Amniotic epithelial cell (primary cell): ENCODE measurements at places on chromosomes 11 and 22.
A peak's percentile ranks its signal among the peaks of the same experiment; 100 is the strongest.

- DNase-seq = no peak
Observed at GRCh38 chr11:118342503-118343161, at the start of gene CD3D. Gene CD3D, minus strand, starts transcription at chr11:118342705. Its CDS starts 98 bp downstream, at chr11:118342607.

DNA sequence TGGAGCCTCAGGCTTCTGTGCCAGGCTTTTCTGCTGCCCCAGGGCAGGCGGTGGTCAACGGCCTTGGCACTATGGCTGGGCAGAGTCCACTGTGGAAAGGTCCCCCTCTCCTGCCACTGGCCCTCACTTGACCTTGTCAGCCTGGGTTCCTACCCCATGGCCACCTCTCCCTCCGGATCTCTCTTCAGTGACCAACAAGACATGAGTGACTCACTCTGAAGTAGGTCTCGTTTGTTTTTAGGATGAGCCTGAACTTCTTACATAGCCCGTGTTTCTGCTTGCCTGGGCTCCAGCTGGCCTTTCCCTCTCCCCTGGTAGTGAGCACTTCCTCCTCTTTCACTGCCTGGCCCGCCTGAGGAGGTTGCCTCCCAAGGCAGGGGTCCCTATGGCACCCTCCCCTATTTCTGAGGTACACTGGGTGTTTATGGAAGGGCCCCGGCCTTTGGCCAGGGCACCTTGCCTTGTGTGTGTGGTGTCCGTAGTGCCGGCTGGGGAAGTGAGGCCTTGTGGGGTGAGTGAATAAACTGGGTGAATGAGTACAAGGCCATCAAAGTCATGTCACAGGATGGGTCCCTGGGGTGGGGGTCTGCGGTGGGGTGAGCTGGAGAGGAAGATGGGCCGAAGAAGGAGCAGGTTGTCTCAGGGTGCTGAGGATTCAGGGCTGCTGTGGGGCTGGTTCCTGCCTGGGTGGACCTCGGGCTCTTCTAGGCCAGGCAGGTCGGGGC is 5.0 kb downstream of the SHANK3 start:
- DNase-seq = no peak

DNA sequence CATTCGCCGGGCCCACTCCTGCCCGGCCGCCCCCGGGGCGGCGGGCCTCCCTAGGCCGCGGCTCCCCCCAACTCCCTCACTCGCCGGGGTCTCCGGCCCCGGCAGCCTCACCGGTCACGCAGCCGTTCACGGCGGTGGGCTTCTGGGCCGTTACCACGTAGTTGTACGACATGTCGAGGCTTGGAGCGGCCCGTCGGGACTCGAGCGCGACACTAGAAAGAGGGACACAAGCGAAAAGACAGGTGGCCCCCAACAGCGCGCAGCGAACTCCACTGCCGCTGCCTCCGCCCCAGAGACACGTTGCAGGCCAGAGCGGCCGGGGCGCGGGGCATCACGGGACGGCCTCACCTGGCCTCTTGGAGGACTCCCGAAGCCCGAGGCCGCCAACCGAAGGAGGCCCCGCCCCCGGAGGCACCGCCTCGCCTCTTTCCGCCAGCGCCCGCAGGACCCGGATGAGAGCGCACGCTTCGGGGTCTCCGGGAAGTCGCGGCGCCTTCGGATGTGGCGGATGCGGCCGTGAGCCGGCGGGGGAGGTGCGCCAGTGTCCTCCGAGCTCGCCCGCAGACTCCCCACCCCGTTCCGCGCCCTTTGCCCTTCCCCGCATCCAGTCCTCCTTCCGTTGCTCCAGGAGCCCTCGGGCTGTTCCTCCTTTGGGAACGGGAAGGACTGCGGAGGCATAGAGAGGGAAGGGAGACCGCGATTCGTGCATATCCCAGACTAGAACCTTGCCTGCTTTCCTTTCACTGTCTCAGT is at the start of the genes DDB1 and TKFC:
TSS of gene DDB1 (minus strand) at position 309 of the 753 bp plus-strand sequence. CDS start at position 172, 137 bp downstream.
TSS of gene TKFC (plus strand) at position 432 of the 753 bp plus-strand sequence. CDS start 1,501 bp downstream, outside the sequence.
- peak; percentile 84 for DNase-seq

- DNase-seq = peak; percentile 17
Observed at GRCh38 chr11:102882389-102883024, 7.7 kb upstream of the MMP12 start.

GRCh38 chr11:75556275-75556674 is 5.8 kb upstream of the SERPINH1 start:
- no peak for DNase-seq

GRCh38 chr11:57903011-57903410 is 120.7 kb upstream of the OR9Q1 start:
- DNase-seq = no peak

GRCh38 chr11:92340839-92341238 is 116.2 kb downstream of the FAT3 start:
- peak; percentile 1 for DNase-seq

GRCh38 chr11:70131606-70132190 is 53.6 kb downstream of the ANO1 start:
- no peak for DNase-seq

DNA sequence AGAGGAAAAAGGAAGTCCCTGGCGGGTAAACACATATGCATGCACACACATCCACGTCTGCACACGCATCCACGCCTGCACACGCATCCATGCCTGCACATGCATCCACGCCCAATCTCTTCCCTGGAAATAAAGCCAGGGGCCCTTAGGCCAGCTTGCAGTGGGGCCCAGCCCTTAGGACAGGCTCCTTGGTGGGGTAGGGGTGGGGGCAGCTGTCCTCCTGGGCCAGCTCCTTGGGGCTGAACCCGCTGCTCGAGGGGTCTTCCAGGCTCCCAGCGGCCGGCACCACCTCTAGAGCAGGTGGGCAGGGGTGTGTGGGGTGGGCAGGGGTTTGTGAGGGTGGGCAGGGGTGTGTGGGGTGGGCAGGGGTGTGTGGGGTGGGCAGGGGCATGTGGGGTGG is 1.9 kb downstream of the C11orf21 start:
- DNase-seq = no peak

DNA sequence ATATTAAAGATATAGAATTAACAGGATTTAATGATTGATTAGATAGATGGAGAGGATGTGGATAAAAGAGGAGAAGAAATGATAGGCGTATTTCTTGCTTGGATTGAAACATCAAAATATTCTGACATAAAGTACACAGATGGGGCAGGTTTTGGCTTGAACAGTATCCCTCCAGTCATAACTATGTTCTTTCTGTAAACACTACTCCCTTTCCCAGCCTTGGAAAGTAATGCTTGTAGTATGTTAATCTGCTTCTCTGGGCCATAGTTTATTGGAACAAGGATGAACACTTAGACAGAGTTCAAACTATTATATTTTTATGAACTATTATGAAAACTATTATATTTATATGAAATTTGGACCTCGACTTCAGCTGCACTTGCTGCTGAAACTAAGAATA is 419.2 kb downstream of the AASDHPPT start:
- no peak for DNase-seq

DNA sequence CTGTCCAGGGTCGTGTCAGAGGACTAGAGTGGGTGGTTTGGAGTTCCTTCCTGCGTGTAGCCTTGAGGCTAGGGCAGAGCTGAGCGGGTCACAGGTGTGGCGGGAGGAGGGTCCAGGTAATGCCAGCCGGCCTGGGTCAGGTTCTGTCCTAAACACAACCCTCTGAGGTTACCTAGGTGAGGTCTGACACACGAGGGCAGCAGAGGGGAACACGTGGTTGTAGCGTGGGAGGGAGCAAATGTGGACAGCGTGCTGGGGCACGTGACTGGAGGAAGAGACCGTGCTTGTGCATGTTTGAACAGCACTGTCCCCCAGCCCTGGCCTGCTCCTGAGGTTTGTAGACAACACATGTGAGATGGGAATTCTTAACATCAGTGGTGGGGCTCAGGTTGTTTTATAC is 13.1 kb downstream of the MOV10L1 start:
- DNase-seq = no peak

DNA sequence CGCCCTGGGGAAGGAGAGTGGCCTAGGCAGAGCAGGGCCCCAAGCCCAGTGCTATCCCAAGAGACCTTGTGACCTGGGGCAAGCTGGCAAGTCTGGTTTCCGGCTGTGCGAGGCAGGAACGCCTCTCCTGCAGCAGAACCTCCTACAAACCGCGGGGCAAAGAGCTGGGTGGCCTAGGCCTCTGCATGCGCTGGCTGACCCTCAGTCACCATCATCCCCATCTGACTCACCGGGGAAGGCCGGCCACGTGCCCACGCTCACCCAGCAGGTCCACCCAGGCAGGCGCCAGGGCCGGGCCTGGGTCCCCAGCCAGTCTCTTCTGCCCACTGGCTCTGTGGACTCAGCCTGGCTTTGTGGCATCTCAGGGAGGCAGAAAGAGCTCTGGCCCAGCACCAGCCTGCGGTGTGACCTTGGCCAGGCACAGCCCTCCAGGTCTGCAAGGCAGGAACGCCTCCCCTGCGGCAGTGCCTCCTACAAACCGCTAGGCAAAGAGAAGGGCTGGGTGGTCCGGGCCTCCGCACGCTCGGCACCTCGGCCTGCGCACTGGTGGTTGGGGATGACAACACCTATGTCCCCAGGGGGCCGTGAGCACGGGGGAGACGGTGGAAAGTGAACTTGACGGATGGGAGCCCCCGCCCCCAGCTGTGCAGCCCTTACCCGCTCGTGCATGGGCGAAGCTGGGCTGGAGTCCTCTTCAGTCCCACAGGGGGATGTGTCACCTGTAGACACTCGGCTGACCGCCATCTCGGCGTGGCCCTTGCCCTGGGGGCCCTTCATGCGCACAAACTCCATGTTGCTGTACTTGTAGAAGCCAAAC is 38.2 kb downstream of the KIAA0930 start:
- DNase-seq = peak; percentile 66

DNA sequence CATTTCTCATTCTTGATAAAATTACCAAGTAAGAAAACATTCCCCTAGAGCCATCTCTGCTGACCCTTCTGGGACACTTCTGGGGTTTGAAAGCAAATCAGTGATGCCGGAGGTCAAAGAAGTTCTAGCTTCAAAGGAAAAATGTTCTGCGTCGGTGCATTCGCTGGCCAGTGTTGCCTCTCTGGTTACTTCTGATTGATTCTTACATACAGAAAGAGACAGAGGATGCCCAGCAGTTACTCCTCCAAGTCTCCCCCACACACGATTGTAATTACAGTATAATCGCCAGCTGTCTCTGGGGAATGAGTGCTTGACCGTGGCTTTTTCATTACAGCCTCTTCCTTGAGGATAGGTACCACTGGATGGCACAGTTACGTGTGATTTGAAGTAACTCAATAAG is 150.9 kb downstream of the SNX19 start:
- no peak for DNase-seq

- no peak for DNase-seq
Observed at GRCh38 chr11:61460474-61460881, 30.6 kb downstream of the SDHAF2 start.

- DNase-seq = peak; percentile 52
Observed at GRCh38 chr11:2837096-2837601, 48.4 kb downstream of the CDKN1C start.
